ENCODE measurements at places on chromosomes 3 and 15. TPM values are rescaled to one million over a fixed set of nuclear protein-coding genes. Genes with fewer than 3 reads are reported as not detected.

DNA sequence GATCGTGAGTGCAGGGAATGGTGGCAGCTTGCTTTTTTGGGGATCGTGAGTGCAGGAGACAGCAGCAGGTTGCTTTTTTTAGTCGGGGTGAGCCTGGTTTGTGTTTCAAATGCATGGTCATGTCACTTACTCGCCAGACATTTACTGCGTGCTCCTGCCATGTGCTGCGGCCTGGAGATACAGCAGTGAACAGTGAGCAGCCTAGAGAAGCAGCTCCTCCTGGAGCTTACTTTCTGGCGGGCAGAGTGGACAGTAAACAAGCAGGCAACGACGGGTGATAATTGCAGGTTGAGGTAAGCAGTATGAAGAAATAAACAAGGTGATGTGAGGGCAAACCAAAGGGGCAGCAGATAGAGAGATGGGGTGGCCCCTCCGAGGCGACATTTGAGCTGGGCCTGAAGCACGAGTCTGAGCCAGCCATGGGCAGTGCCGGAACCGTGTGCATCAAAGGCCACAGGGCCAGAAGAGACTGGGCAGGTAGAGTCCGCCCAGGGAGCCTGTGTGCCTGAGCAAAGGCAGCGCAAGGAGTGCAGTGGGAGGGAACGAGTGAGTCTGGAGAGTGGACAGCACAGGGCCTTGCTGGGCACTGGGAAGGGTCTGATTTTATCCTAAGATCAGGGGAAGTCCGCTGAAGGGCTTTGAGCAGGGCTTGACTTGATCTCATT lies 57.3 kb upstream of the RASA2 start:
- no peaks in the 10 kb centered on the region for H3K27me3 ChIP-seq
- no peak overlapping the region for H3K4me3 ChIP-seq
- no peak overlapping the region for H3K27ac ChIP-seq
- H3K36me3 ChIP-seq = no peaks in the 10 kb centered on the region
- H3K4me1 ChIP-seq = peaks cover 19% of the 10 kb centered on the region
- no peak for DNase-seq

- H3K4me1 ChIP-seq = peaks cover 64% of the 10 kb centered on the region
- no peak for DNase-seq
- no peaks in the 10 kb centered on the region for H3K36me3 ChIP-seq
Measured at GRCh38 chr3:191959876-191960413, 499.0 kb downstream of the PYDC2 start.

GRCh38 chr3:179676081-179676480 lies 23.2 kb downstream of the USP13 start:
- no peak overlapping the region for H3K4me3 ChIP-seq
- peak overlapping the region; percentile 19 for H3K27ac ChIP-seq
- H3K27me3 ChIP-seq = no peaks in the 10 kb centered on the region

GRCh38 chr15:84811828-84812227 lies 5.3 kb upstream of the ALPK3 start:
- H3K27me3 ChIP-seq = peaks cover 7% of the 10 kb centered on the region
- no peak overlapping the region for H3K4me3 ChIP-seq
- no peak overlapping the region for H3K27ac ChIP-seq

GRCh38 chr15:75176396-75176761 lies 25.3 kb upstream of the C15orf39 start:
- peaks cover 33% of the 10 kb centered on the region for H3K4me1 ChIP-seq
- H3K27ac ChIP-seq = no peak overlapping the region
- H3K4me3 ChIP-seq = no peak overlapping the region
- H3K27me3 ChIP-seq = peaks cover 27% of the 10 kb centered on the region
- H3K36me3 ChIP-seq = no peaks in the 10 kb centered on the region
- no peak for DNase-seq

GRCh38 chr15:26213427-26213826 lies 350.3 kb upstream of the ATP10A start:
- H3K27ac ChIP-seq = no peak overlapping the region
- H3K4me3 ChIP-seq = no peak overlapping the region
- H3K36me3 ChIP-seq = peaks cover 4% of the 10 kb centered on the region

GRCh38 chr15:56351353-56351752 lies 13.9 kb upstream of the TEX9 start:
- H3K36me3 ChIP-seq = no peaks in the 10 kb centered on the region
- H3K4me1 ChIP-seq = peaks cover 20% of the 10 kb centered on the region
- no peaks in the 10 kb centered on the region for H3K27me3 ChIP-seq
- no peak overlapping the region for H3K4me3 ChIP-seq

- H3K27ac ChIP-seq = no peak overlapping the region
- H3K36me3 ChIP-seq = peaks cover 5% of the 10 kb centered on the region
- H3K27me3 ChIP-seq = no peaks in the 10 kb centered on the region
- no peak for DNase-seq
- H3K4me3 ChIP-seq = no peak overlapping the region
Measured at GRCh38 chr15:36797128-36797527, 217.7 kb downstream of the CDIN1 start.

DNA sequence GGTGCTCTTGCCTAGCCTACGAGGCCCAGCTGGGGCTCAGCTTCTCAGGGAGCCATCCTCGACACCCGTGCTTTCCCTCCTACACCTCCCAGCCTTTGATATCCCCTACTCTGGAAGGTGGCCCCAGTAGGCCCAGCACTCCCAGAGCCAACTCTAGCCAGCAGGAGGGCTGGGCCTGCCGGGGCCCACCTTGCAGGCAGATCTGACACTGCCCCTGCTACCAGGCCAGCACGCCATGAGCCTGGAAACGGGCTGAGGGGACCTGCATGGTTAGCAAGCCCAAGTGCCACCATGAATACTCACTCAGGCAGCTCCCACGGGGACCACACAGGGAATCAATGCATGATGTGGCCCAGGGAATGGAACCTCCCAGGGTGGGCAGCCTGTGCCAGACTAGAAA lies 123.7 kb downstream of the SMAD6 start:
- DNase-seq = no peak
- peaks cover 10% of the 10 kb centered on the region for H3K27me3 ChIP-seq
- H3K4me3 ChIP-seq = no peak overlapping the region

DNA sequence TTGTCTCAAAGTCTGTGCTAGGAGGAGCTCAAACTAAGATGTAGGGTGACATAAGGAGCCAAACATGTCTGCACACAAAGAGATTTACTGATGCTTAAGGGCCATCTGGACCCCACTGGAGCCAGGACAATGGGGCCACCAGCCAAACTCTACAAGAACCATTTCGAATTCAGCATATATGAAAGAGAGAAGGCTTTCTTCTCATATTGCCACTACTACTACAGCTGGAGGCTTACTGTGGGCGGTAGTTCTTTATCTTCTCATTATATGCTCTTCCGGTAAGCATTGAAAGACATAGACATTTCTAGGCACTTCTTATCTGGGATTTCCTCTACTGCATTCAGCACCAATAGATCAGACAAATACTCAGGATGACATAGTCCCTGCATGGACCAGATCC lies 404.4 kb upstream of the PROK2 start:
- peaks cover 8% of the 10 kb centered on the region for H3K4me1 ChIP-seq
- H3K36me3 ChIP-seq = peaks cover 5% of the 10 kb centered on the region
- no peak overlapping the region for H3K4me3 ChIP-seq
- no peak for DNase-seq
- no peak overlapping the region for H3K27ac ChIP-seq

GRCh38 chr3:42269647-42270046 lies 3.7 kb upstream of the CCK start:
- no peak overlapping the region for H3K4me3 ChIP-seq
- no peak for DNase-seq
- H3K36me3 ChIP-seq = peaks cover 5% of the 10 kb centered on the region
- peaks cover 41% of the 10 kb centered on the region for H3K27me3 ChIP-seq

Gene CD200R1
- total RNA-seq = not detected

Gene ANKRD34C
- not detected for total RNA-seq

Gene LDHAL6B
- total RNA-seq = not detected

Gene RHOV
- 5.0 TPM for total RNA-seq

Gene NAA50
- total RNA-seq = 170 TPM

All from WTC11 (cell line).